NCI-H510A treated with DMSO at 0.1 percent for 48 hours (cell line): ENCODE measurements at places on chromosomes 5 and 9.

- DNase-seq: no peak
Measured at GRCh38 chr5:2187156-2187555, 304.4 kb upstream of the IRX4 start.

DNA sequence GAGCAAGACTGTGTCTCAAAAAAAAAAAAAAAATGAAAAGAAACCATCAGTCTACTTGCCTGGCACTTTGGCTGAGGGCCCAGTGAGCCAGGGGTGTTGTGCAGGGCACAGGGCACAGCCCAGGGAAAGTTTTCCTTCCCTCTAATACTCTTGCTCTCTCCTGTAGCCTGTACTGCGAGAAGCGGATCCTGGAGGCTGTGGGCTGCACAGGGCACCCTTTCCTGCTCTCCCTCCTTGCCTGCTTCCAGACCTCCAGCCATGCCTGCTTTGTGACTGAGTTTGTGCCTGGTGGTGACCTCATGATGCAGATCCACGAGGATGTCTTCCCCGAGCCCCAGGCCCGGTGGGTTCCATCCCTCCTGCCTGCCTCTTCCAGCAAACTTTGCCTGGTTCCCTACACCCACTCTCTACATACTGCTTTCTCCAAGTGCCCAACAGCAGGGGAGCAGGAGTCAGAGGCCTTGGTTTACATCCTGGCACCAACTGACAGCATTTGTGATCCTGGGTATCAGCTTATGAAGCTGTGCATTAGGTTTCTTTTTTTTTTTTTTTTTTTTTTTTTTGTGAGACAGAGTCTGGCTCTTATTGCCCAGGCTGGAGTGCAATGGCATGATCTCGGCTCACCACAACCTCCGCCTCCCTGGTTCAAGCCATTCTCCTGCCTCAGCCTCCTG, 7.2 kb downstream of the ZDHHC12 start:
- DNase-seq: no peak

DNA sequence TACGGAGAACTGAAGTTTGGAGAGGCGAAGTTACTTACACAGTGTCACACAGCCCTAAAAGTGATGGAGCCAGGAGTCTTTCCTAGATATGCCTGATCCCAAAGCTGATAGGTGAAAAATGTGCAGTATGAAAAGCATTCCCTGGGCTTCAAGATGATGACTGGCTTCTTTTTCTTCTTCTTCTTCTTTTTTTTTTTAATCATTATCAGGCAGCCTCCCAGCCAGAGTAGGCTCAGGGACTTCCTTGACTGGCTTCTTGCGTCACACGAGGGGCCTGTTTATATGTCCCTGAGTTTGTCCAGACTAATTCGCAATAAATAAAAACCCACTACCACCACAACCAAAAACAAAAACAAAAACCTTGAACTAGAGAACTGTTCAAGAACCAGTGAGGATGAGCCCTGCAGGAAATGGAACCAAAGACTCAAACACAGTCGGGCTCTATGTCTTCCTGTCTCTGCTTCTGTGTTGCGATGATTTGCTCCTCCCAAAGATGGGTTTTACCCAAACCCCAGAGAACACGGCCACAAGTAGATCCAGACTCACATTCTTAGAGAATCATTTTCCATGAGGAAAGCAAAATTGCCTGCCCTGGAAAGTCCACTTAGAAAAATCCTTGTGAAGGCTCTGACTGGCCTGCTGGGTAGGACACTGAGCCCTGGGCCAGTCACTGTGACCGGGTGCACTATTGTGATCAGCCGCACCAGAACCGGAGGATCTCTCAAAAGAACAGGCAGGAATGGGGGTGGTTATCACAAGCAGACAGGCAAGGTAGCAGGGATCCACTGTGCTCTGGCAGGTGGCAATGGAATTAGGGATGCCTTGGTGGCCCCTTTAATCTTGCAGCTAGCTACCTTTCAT, 38.0 kb upstream of the ADAM19 start:
- no peak for DNase-seq

DNA sequence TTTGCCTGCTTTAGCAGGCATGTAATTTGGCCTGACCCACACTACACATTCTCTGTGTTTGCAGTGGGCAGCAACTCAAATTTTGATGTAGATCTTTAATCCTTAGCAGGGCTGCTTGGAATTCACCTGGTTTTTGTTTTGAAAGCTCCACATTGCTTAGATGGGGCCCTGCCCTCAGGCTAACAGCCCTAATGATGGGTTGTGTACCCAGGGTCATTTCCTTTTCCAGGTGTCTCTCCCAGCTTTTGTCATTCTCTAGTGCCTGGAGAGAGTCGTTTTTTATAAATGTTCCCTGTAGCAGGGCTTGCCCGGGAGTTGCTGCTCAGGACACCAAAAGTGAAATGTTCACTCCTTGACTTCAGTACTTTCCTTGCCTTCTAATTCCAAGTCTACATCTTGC, 126.3 kb downstream of the TRIO start:
- DNase-seq: no peak

DNA sequence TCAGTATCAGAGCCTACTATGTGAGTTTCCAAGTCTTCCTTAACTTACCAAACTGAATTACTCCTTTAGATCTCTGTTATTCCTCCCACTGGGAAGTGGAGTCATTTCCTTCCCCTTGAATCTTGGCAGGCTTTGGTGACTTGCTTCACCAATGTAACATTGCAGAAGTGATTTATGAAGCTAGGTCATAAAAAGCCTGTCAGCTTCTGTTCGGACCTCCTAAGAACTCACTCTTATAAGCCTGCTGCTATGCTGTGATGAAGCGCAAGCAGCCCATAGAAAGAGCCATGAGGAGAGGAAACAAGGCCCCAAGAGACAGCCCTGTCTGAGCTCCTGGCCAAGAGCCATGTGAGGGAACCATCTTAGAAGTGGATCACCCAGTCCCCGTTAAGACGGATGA, 14.2 kb upstream of the FOXB2 start:
- no peak for DNase-seq
